ENCODE measurements at places on chromosomes 4 and X.

DNA sequence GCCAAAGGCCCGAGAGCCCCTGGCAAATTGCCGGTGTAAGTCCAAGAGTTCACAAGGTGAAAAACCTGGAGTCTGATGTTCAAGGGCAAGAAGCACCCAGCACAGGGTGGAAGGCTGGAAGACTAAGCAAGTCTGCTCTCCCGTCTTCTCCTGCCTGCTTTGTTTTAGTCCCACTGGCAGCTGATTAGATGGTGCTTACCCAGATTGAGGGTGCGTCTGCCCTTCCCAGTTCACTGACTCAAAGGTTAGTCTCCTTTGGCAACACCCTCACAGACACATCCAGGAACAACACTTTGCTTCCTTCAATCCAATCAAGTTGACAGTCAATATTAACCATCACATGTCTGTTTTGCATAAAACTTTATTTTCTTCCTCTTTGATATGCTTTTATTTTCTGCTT is 157.4 kb downstream of the HS3ST1 start:
- DNase-seq = no peak

- no peak for DNase-seq
Observed at GRCh38 chrX:135403374-135403773, 18.4 kb upstream of the SMIM10L2A start.

DNA sequence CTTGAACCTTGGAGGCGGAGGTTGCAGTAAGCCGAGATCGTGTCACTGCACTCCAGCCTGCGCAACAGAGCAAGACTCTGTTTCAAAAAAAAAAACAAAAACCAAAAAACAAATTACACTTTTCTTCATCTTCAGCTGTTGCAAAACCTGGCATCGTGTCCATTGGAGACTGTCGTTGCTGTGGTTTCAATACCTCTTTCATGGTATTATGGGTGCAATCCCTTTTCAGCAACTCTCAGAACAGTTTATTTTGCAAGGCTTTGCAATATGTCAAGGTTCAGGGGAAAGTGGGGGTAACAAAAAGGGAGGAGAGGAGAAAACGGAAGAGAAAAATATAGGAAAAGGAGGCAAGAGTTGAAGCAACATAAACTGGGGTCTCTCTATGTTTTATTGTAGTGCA is 40.8 kb downstream of the ARSD start:
- DNase-seq = no peak

DNA sequence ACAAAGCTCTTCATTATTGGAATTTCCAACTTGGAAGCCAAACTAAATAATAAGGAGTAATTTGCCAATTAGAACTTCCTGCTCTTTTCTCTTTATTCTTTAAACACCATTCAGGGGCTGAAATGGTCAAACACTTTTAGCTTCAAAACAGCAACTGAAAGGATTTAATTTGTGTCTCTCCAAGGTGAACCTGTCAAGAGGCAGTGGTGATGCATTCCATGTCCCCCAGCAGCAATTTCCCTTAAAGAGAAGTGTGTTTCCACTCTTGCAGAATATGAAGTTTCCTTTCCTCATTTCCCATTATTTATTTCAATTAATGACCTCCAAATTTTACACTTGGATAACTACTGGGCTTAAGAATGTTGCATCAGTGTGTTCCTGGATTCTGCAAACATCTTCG is 156.0 kb downstream of the COL25A1 start:
- DNase-seq = no peak

DNA sequence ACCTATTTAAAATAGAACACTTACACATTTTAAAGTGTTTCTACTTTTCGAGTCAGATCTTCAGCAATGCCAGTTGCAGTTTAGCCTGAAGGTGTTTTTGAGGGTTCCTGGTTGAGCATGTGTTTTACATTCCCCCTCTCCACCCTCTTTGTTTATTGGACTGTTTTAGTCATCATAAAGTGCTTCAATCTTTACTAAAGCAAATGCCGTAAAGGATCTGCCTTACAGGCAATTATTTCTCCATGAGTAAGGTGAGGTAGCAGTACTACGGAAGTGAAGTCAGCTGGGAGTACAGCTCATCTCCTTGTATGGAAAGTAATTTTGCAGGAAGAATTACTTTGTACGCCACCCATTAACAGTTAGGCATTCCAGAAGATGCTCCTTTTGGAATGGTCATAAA is 36.9 kb downstream of the PDLIM5 start:
- DNase-seq = no peak

DNA sequence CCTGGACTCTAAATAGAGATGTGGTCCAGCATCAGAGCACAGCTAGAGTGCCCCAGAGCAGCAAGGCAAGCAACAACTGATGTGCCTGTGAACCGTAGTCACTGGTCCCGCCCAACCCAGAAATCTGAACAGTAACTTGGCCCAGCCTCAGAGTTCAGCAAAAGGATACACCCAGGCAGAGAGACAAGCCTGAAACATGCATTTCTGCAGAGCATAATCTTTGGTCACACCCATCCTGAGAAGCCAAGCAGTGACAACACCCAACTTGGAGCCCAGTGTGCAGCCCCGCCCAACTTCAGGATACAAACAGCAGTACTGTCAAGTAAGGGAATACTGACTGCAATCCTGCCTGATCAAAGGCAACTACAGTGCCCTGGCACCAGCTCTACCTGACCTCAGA is 78.9 kb downstream of the CCDC160 start:
- DNase-seq = no peak

- DNase-seq = no peak
Observed at GRCh38 chrX:120367402-120368109, 5.7 kb downstream of the ATP1B4 start.

DNA sequence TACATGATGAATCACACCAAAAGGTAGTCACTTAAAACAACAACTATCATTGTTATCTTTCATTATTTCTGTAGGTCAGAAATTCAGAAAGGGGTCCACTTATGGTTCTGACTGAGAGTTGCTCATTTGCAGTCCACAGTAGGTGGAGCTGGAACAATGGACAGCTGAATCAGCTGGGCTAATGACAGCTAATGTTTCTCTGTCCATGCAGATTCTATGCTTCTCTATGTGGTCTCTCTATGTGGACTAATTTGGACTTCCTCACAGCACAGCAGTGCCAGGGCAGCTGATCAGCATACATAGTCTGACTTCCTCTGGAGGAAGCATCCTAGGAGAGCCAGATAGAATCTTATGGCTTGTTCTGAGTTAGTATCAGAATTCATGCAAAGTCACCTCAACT is 131.7 kb upstream of the INTU start:
- no peak for DNase-seq

GRCh38 chrX:21440911-21441310 is 66.7 kb downstream of the CNKSR2 start:
- DNase-seq = no peak

- DNase-seq = no peak
Observed at GRCh38 chr4:8398347-8398746, 42.2 kb downstream of the ACOX3 start.

GRCh38 chr4:184540307-184540706 is 66.0 kb upstream of the IRF2 start:
- no peak for DNase-seq

DNA sequence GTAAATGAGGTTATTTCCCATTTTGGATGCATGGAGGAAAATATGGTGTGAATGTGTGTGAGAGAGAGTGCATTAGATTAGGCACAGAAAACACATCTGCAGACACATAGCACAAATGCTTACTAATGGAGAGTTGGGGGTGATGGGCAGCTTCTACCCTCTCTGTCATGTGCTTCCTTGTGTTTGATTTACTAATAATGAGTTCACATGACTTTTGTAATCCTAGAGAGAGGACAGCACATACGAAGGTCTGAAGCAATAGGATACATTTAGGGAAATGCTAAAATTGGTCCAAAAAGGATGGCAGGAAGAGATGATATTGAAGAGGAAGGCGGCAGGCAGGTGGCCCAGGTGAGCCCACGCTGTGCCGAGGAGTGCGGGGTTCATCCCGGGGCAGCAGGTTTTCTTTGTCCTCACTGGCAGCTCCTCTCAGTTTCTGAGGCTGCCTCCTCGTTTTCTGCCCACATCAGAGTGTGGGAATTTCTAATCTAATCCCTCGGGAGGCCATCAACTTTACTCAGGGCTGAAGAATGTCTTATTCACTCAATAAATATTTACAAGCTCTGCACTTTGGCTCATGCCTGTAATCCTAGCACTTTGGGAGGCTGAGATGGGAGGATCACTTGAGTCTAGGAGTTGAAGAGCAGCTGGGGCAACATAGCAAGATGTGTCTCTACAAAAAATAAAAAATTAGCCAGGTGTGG is 15.9 kb upstream of the MAP9 start:
- no peak for DNase-seq

DNA sequence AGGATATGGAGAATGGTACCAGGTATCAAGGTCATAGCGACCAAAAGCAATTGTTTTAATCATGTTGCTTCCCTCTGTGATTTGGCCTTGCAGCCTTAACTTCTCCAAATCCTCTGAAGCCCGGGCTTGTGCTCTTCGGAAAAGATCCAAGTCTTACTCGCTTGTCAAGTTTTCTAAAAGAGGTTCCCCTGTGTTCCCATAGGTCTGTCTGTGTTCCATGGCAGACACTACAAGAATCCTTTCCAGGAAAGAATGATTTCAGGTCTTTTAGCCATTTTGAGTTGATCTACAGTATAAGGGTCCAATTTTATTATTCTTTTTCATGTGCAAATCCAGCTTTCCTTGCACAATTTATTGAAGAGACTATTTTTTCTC is 710.6 kb upstream of the DIAPH2 start:
- DNase-seq = no peak

- DNase-seq = no peak
Observed at GRCh38 chr4:72424006-72424405, 145.0 kb downstream of the ADAMTS3 start.

- DNase-seq = no peak
Observed at GRCh38 chr4:139458543-139458942, 4.6 kb downstream of the RAB33B start.

Data from cortex of kidney (tissue), 1 donor.